Liver (tissue), 10 donors: ENCODE measurements at places on chromosomes 3 and 15. TPM values are rescaled to one million over a fixed set of nuclear protein-coding genes. Genes with fewer than 3 reads are reported as not detected.

SLC22A13 gene
- 0.14 TPM for total RNA-seq

- DNase-seq: no peak
Measured at GRCh38 chr3:182058488-182058887, 346.8 kb downstream of the SOX2 start.

DNA sequence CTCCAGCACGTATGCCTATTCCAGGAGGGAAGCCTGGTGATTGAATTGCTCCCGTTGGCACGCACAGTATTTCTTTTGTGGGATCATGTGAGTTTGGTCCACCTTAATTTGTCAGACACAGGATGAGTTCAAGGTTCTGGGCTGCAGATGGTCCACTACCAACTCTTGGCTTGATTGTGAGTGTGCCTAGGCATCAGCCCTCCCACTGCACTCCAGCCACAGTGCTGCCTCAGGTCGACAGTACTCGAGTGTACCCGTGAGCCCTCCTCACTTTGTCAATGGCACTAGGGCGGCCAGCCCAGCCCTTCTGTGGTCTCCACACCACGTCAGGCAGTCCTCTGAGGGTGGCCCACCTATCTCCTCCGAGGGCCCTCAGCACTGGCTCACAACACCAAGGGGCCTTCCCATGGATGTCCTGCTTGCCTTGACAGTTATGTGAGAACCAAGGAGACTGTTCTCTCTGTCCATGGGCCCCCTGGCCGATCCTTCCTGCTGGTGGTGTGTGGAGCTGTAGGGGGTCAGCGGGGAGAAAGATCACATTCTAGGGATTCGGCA is 30.2 kb downstream of the CHRD start:
- DNase-seq: no peak

DNA sequence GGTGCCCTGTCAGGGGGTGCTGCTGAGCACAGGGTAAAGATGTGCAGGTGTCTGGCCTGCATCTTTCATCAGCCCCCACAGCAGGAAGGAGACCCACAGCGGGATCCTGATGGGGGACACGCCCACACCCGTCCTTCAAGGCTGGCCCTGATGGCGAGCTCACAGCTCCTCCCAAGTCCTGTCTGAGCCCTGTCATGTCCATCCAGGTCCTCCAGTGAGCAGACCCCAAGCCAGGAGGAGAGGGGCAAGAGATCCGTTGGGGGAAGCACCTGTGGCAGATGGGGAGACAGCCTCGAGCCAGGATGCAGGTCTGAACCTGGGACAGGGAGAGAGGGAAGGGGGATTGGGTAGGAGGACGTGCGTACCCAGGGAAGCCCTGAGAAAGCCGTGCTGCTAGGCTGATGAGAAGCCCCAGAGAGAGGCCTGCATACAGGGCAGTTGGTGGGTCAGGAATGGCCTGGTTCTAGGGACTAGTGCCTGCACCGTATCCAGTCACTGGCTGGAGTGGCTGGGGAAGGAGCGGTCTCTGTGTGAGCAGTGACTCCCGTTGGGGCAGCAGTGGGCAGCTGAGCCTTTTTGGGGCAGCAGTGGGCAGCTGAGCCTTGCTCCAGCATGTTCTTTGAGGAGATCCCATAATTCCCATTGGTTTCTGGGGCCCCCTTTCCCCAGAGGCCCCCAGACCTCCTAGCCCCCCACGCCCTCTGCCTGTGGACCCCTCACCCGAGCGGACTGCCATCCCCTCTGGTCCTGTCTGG is 133.3 kb upstream of the MEF2A start:
- no peak for DNase-seq

DNA sequence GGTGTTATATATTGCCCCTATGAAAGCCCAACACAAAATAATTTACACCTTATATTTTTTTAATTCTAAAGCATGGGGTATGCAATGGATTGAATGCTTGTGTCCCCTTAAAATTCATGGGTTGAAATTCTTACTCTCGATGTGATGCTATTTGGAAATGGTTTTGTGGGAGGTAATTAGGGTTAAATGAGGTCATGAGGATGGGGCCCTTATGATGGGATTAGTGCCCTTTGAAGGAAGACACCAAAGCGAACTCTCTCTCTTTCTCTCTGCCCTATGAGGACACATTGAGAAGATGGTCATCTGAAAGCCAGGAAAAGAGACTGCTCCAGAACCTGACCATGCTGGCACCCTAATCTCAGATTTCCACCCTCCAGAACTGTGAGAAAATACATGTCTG is 7.6 kb upstream of the SRGAP3 start:
- DNase-seq: no peak
